ENCODE measurements at places on chromosomes 3 and 15.
A peak's percentile ranks its signal among the peaks of the same experiment; 100 is the strongest.

- DNase-seq, result peak; percentile 17
These were observed 8.5 kb downstream of the MRAS start for GRCh38 chr3:138356730-138357405.

GRCh38 chr3:130093741-130094391, 12.2 kb downstream of the ALG1L2 start:
- no peak for DNase-seq

GRCh38 chr3:47283193-47283537, 421 bp downstream of the KLHL18 start:
- no peak for DNase-seq

GRCh38 chr3:43372809-43373559, 86.6 kb downstream of the SNRK start:
- no peak for DNase-seq

GRCh38 chr15:82231842-82232241, 30.7 kb downstream of the EFL1 start:
- DNase-seq, result no peak

GRCh38 chr3:107082527-107082926, 294.7 kb upstream of the CCDC54 start:
- DNase-seq, result peak; percentile 13
